ENCODE measurements at places on chromosomes 2 and 18. TPM values are rescaled to one million over a fixed set of nuclear protein-coding genes. Genes with fewer than 3 reads are reported as not detected.

FBXO48 gene
- 1.1 TPM for total RNA-seq

DNA sequence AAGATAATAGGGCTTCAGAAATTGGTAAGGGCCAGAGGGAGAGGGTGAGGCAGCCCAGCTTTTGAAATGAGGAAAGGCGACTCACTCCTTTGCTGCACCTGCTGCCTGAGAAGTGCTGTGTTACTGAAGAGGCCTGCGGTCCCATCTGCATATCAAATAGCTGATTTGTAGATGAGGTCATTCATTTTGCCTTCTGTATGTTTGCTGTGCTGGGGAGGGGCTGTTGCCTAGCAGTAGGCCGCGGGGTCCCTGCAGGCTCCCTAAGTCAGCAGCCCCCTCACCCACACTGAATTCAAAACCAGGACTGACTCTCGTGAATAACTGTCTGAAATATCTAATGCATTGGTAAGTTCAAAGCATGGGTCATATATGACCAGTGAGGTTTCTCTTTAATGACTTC is 377.2 kb downstream of the SOX11 start:
- no peak for DNase-seq

- no peak for DNase-seq
These were observed 1472.3 kb upstream of the CELF4 start for GRCh38 chr18:39037925-39038324.

DNA sequence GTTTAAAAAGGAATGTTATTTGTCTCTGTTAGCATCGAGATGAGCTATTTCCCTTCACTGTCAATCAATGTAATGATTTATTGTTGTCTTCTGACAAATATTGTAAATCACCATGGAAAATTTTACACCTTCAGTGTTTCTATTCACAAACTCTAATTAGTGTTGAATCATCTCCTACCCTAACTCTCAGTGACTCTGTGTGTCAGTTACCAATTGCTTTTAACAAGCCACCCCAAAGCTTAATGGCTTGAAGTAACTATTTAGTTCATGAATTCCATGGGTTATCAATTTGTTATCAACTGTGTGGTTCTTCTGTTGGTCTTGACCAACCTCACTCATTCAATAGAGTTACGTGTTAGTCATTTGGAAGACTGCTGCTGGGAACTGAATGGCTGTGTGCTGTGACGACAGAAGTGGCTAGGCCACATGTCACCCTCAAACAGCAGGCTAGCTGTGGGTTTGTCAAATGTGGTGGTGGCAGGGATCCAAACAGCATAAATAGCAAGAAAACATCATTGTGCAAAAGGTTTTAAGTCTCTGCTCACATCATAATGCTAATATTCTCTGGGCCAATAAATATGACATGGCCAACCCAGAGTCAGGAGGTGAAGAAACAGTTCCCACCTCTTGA is 910.8 kb upstream of the CDH2 start:
- no peak for DNase-seq
